ENCODE measurements at places on chromosomes 1 and 21.
A peak's percentile ranks its signal among the peaks of the same experiment; 100 is the strongest.

- no peak for DNase-seq
Observed at GRCh38 chr21:45114072-45114471, 39.7 kb downstream of the ADARB1 start.

- no peak for DNase-seq
Observed at GRCh38 chr1:173187671-173188237, 19.4 kb downstream of the TNFSF4 start.

GRCh38 chr21:14519000-14519399 lies 27.1 kb downstream of the SAMSN1 start:
- DNase-seq, result no peak

DNA sequence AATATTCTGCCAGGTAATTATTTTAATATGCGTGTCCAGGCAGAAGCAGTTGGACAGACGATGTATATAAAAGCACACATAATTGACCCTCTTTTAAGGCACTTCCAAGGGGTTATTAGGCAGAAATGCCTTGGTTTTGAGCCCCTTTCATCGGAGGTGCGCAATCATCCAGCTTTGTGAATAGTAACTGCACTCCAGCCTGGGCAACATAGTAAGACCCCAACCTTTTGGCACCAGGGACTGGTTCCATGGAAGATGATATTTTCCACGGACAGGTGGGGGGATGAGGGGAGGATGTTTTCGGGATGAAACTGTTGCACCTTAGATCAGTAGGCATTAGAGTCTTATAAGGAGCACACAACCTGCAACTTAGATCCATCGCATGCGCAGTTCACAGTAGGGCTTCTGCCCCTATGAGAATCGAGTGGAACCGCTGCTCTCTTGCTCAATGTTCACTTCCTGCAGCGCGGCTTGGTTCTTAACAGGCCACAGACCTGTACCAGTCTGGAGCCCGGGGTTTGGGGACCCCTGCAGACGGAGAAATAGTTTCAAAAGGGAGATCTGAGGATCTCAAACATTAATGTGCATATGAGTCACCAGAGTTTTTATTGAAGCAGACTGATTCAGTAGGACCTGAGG lies 1.8 kb upstream of the MCOLN2 start:
- DNase-seq, result peak; percentile 63

DNA sequence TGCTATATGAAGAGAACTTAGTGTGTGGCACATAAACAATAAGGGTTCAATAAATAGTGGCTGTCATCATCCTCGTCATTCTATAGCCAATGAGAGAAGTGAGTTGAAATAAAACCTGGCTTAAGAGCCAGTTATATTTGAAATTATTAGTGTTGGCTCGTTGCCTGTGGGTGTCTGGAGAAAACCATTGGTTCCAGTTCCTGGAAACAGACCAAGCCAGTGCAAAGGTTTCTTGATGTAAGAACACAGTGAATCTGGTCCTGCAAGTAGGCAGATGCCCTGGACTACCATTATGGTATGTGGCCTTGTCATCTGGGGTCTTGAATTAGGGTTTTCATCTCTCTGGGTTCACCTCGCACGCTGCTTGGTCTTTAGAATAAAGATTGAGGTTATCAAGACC lies 43.3 kb downstream of the URB2 start:
- DNase-seq, result no peak

GRCh38 chr1:204443871-204444581 lies 32.4 kb upstream of the PPP1R15B start:
- no peak for DNase-seq

DNA sequence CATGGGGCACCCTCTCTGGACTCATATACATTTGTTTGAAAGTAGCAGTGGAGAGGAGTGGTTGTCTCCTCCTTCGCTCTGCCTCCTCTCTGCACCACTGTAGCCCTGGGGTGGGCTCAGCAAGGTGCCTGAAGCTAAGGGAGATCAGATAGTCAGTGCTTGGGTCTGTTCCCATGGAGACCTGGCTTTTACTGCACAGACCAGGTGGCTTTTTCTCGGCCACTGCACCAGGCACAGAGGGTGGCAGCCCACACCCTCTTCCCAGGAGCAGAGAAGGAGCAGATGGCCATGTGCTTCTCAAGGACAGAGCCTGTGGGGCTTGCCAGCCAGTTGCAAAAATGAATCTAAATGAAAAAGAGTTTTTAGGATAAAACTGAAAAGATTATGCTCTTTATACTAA lies 123.4 kb upstream of the KCNK1 start:
- no peak for DNase-seq

GRCh38 chr1:184190616-184191015 lies 139.1 kb downstream of the TSEN15 start:
- no peak for DNase-seq

GRCh38 chr21:37370152-37371040 lies 3.8 kb downstream of the DYRK1A start:
- no peak for DNase-seq

GRCh38 chr1:29900712-29901111 lies 664.4 kb downstream of the PTPRU start:
- DNase-seq, result no peak

GRCh38 chr1:11948822-11949458 lies 14.4 kb downstream of the PLOD1 start:
- DNase-seq, result no peak

- no peak for DNase-seq
Observed at GRCh38 chr1:24418898-24419628, 3.5 kb downstream of the NIPAL3 start.

DNA sequence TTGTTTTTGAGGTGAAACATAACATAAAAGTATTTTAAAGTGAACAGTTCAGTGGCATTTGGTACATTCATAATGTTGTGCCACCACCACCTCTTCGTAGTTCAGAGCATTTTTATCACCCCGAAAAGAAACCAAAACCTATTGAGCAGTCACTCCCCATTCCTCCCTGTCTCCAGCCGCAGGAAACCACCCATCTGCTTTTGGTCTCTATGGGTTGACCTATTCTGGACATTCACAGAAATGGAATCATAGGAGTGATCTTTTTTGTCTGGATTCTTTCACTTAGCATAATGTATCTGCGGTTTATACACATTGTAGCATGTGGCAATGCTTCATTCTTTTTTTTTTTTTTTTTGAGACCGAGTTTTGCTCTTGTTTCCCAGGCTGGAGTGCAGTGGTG lies 141.2 kb downstream of the VPS13D start:
- DNase-seq, result no peak

DNA sequence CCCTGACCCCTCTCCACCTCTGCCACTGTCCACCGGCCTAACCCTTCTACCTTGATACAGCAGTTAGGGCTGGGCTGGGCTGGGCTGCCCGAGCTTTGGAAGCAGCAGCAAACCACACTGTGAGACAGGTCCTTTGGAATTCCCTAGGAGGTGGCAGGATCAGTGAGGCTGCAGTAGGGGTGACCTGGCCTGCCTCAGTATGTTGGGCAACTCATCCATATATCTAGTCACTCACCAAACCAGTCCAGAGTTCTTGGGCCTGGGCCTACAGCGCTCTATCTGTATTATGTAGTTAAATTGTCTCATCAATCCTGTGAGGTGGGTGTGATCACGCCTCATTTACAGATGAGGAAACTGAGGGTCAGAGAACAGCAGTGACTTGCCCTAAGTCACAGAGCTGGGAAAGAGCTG lies 13.3 kb upstream of the SYNC start:
- no peak for DNase-seq

- no peak for DNase-seq
Observed at GRCh38 chr21:45611939-45612664, 31.4 kb upstream of the PCBP3 start.

GRCh38 chr1:234437423-234438171 lies 41.4 kb downstream of the TARBP1 start:
- DNase-seq, result no peak

DNA sequence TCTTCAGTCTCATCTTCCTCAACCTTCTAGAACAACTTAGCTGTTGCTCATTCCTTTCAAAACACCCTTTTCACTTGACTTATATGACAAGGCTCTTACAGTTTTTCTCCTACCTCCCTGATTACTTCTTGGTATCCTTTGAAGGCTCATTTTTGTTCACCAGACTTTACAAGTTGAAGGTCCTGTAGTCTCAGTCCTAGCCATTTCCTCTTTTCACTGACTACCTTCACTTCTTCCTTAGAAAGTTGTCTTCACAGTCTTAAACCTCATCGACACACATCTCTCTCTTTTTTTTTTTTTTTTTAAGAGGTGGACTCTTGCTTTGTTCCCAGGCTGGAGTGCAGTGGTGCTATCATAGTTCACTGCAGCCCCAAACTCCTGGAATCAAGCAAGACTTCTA lies 6.6 kb upstream of the TP53BP2 start:
- DNase-seq, result no peak

All from stimulated activated CD4-positive, alpha-beta T cell treated with anti-CD3 and anti-CD28 coated beads, Interleukin-4, amount 100 ng/mL, for 4 hours (primary cell).